ENCODE measurements at places on chromosomes 7 and 10.

- peaks cover 70% of the 10 kb centered on the region for H3K4me1 ChIP-seq
- H3K36me3 ChIP-seq, result no peaks in the 10 kb centered on the region
- H3K27ac ChIP-seq, result peak overlapping the region; percentile 60
Measured at GRCh38 chr10:75632805-75633462, 201.5 kb downstream of the LRMDA start.

- no peaks in the 10 kb centered on the region for H3K36me3 ChIP-seq
- H3K27ac ChIP-seq, result no peak overlapping the region
- no peaks in the 10 kb centered on the region for H3K27me3 ChIP-seq
- no peaks in the 10 kb centered on the region for H3K4me1 ChIP-seq
- no peak overlapping the region for H3K4me3 ChIP-seq
Measured at GRCh38 chr7:125847692-125848091, 918.1 kb upstream of the POT1 start.

DNA sequence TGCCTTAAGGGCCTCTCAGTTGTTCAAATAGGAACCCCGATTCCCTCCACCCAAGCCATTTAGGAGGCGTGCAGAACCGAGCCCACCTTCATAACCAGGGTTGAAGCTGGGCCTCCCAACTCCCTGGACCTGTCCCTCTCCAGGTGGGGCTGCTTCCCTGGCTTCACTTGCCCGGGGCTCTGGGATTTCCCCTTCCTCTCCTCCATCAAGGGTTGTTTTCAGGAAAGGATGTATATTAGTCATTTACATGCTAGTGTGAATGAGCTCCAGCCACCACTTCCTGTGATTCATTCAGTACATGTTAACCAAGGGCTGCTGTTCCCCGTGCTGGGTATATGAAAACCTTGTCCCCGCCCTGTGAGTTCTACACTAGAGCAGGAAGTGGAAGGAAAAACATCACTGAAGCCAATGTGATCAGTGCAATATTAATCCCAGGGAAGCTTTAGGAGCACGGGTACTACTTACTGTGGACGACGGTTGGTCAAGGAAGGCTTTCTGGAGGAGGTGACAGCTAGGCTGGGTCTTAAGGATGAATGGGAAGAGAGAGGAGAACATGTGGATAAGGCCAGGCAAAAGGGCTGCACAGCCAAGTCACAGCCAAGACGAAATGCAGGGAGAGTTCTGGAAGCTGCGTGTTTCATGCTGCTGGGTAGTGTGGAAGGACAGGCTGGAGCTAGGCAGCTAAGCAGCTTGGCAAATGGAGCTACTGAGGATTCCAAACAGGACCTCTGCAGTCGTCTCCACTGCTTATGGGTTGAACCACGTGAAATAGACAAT is 150.1 kb upstream of the SHH start:
- H3K4me1 ChIP-seq, result peaks cover 6% of the 10 kb centered on the region
- H3K27ac ChIP-seq, result no peak overlapping the region
- H3K4me3 ChIP-seq, result no peak overlapping the region

GRCh38 chr10:7651853-7652470 is 14.8 kb downstream of the ITIH5 start:
- H3K4me3 ChIP-seq, result no peak overlapping the region
- peaks cover 36% of the 10 kb centered on the region for H3K27me3 ChIP-seq
- no peaks in the 10 kb centered on the region for H3K4me1 ChIP-seq
- no peaks in the 10 kb centered on the region for H3K36me3 ChIP-seq
- no peak for DNase-seq
- no peak overlapping the region for H3K27ac ChIP-seq

GRCh38 chr7:28608731-28609130 is 196.4 kb downstream of the CREB5 start:
- no peaks in the 10 kb centered on the region for H3K36me3 ChIP-seq
- no peak for DNase-seq
- H3K4me3 ChIP-seq, result no peak overlapping the region
- peaks cover 55% of the 10 kb centered on the region for H3K4me1 ChIP-seq

DNA sequence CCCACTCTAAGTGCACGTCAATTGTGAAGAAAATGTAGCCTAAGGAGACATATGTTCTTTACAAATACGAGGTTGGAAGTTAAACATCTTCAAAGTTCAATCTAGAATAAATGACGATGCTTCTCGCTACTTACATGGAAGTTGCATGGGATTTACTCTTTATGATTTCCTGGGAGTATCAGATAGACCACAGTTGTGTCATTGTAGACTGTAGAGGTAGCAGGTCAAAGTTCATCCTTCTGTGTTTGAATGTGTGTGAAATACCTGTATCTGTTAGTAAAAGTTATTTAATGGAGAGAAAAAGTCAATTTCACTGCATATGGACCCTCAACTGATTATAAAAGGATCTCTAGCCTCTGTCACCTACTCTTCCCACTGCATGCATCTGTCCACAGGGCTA is 112.6 kb downstream of the C1GALT1 start:
- no peak overlapping the region for H3K27ac ChIP-seq
- H3K4me3 ChIP-seq, result no peak overlapping the region
- H3K27me3 ChIP-seq, result peaks cover 2% of the 10 kb centered on the region

DNA sequence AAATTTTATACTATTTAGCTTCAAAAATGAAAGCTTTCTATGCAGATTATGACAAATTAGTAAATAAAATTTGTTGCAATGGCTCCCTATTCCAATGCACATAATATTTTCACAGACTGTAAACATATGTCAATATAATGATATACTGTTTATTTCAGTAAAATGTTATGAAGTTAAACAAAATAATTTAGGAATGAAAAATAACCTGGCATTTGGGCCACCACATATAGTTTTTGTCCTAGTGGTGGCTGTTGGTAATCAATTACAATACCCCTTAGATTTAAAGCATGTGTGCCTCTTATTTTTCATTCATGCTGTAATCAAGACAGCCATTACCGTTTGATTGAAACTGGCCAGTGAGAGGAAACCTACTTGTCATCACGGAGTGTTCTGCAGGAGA is 928.5 kb upstream of the KCND2 start:
- H3K4me1 ChIP-seq, result no peaks in the 10 kb centered on the region
- H3K4me3 ChIP-seq, result no peak overlapping the region
- H3K36me3 ChIP-seq, result no peaks in the 10 kb centered on the region
- DNase-seq, result no peak
- H3K27ac ChIP-seq, result no peak overlapping the region
- no peaks in the 10 kb centered on the region for H3K27me3 ChIP-seq

- H3K36me3 ChIP-seq, result no peaks in the 10 kb centered on the region
- H3K4me3 ChIP-seq, result no peak overlapping the region
- H3K4me1 ChIP-seq, result peaks cover 12% of the 10 kb centered on the region
- H3K27me3 ChIP-seq, result no peaks in the 10 kb centered on the region
Measured at GRCh38 chr7:111226800-111227199, 135.9 kb downstream of the LRRN3 start.

All from nephron progenitor cell (in vitro differentiated cells).